ENCODE measurements at places on chromosomes 6 and 20.

DNA sequence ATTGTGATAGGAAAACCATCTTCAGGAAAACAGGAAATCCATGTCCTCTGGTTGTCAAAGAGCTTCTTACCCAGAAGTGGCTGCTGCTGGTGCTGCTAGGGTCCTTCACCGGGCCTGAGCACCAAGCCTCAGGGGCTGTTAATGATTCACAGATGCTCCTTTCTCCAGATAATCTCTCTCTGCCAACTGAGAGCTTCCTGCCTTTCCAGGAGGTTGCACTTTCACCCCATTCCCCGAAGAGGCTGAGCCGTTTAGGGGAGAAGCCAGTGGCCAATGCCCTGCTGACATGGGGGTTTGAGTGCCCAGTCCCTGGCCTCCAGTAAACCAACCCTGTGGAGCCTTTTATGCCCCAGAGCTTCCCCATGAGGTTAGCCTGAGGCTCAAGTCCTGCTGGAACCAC lies 122.4 kb downstream of the CBLN4 start:
- no peak for DNase-seq

- DNase-seq, result no peak
Measured at GRCh38 chr6:156647140-156647784, 129.9 kb upstream of the ARID1B start.

DNA sequence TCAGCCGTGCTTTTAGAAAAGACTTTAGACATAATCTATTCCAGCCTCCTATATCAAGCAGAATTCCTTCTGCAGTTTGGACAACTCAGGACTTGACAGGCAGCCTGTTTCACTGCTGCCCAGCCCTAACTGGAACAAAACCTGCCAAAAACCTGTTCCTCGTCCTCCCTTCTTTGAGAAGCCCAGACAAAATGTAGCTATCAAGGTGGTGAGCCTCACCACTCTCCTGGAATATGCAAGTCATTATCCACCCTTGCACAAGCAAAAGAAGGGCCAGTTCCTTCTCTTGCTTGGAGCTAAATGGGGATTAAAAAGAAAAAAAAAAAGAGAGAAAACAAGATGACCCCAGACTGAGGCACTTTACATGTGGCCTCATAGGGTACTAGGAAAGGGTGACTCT lies 64.2 kb downstream of the TFAP2A start:
- no peak for DNase-seq

- DNase-seq, result no peak
Measured at GRCh38 chr20:7712661-7713060, 227.6 kb downstream of the HAO1 start.

- DNase-seq, result peak; percentile 73
Measured at GRCh38 chr6:41505122-41506049, 40.8 kb upstream of the FOXP4 start.

DNA sequence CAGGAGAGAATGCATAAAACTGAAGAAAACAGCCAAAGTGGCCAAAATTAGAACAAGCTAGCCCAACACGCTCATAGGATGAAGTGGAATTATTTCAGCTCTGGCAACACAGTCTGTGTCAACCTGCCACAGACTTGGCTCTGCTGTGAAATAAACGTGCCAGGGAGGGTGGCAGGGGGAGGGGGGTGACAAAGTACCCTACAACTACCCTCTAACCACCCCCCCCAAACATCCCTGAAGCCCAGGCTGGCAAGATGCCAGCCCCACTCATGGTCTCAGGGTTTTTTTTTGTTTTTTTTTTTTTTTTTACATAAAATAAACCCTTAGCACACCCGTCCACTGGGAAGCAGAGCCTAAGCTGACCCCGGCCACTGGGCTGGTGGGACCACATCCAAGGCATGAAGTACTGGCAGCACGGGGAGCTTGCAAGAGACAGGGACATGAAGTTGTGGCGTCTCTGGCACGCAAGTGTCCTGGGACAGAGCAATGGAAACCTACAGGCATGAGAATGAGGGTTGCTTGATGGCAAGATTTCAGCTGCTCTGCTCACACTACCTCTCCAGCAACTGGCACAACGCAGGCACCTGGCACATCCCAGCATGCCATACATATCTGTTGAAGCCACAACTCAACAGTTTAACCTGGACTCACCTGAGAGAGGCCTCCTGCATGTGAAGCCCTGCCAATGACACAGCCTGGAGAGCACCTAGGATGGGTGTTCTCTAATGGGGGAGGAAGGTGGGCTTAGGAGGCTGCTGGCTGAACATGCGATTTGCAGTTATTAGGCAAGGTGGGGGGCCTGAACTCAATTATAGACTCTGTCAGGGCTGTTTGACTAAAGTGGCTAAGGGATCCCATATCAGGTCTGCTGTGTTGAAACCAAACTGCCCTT lies 76.4 kb downstream of the TRAM2 start:
- no peak for DNase-seq

GRCh38 chr6:147873816-147874215 lies 365.3 kb downstream of the SAMD5 start:
- DNase-seq, result no peak

- no peak for DNase-seq
Measured at GRCh38 chr20:17522528-17522927, 8.7 kb downstream of the BFSP1 start.

GRCh38 chr20:25460566-25461280 lies 53.2 kb downstream of the GINS1 start:
- DNase-seq, result no peak

- DNase-seq, result no peak
Measured at GRCh38 chr20:62359043-62359490, 8.0 kb downstream of the LAMA5 start.

DNA sequence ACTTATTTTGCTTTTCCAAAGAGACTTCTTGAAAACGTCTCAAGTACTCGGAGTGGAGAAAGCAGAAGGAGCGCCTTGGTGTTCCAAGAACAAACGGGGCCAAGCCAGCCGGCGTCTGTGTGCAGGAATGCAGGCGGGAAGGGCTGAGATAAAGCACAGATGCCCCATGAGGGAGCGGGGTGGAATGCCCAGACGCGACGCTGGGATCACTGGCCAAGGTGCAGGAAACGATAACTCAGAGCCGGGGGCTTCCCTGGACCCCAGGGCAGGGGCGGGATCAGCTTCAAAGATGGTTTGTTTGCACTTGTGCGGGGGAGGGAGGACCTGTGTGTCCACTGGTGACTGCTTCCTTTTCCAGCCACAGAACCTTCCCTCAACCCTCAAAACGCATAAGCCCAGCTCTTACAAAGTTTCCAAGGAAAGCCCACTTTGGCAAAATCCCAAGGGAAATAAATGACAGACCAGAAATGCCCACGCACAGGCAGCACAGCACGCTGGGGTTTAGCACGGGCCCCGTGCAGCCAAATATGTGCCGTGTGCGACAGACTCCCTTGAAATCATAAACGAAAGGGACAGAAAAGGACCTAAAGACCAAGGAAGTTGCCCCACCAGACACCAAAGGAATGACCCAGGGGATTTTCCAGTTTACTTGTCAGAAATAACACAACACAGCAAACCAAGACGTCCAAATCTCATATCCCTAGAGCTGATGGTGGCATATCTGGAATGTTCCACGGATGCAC lies 113.9 kb downstream of the NFATC2 start:
- peak; percentile 65 for DNase-seq

DNA sequence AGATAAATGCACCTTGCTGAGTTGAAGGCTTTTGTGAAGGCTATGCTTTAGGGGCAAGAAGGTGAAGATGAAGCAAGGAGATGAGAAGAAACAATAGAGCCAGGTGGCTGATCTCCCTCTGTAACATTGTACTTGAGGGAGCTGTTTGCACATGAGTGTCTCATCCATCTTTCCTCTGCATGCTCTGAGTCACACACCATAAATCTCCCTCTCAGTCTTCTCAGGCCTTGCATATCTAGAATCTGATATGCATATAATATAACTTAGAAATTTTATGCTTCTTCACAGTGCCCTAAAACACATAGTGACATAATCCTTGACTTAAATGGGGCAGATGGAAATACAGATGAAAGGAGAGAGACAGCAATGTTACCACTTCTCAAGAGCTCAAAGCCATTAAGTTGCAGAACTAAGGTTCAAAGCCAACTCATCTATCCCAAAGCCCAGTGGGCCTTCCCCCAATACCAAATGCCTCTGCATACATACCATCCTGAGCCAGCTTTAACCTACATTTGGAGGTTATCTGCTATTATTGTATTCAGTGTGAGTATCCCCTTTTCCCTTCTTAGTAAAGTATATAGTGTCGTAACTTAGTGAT lies 62.4 kb upstream of the STXBP5 start:
- peak; percentile 23 for DNase-seq

Measured in AG08395 (cell line).